IMR-90 (cell line): ENCODE measurements at places on chromosomes 6 and 20. TPM values are rescaled to one million over a fixed set of nuclear protein-coding genes. Genes with fewer than 3 reads are reported as not detected.

PHACTR3 gene
- not detected in 2 replicates for total RNA-seq

SMOC2 gene
- total RNA-seq, result not detected in 2 replicates

- peaks cover 2% of the 10 kb centered on the region for H3K4me1 ChIP-seq
- peaks cover 2% of the 10 kb centered on the region; the same call in 1 of the 2 replicates for H3K36me3 ChIP-seq
- no peak overlapping the region for H3K4me3 ChIP-seq
- H3K27me3 ChIP-seq, result no peaks in the 10 kb centered on the region
- DNase-seq, result no peak
- H3K27ac ChIP-seq, result no peak overlapping the region
These were observed 44.5 kb downstream of the ARID1B start for GRCh38 chr6:156821707-156822106.

GRCh38 chr6:39945626-39946025, 11.4 kb upstream of the MOCS1 start:
- DNase-seq, result no peak
- H3K4me1 ChIP-seq, result no peaks in the 10 kb centered on the region
- peaks cover 31% of the 10 kb centered on the region for H3K27me3 ChIP-seq
- no peaks in the 10 kb centered on the region for H3K36me3 ChIP-seq
- H3K4me3 ChIP-seq, result no peak overlapping the region
- H3K27ac ChIP-seq, result no peak overlapping the region

C20orf204 gene
- 0.18 and 0.28 TPM in 2 replicates for total RNA-seq

GRCh38 chr6:73790574-73790973, 94.6 kb downstream of the CD109 start:
- H3K4me3 ChIP-seq, result no peak overlapping the region
- H3K36me3 ChIP-seq, result peaks cover 5% of the 10 kb centered on the region; the same call in 1 of the 2 replicates
- H3K27ac ChIP-seq, result no peak overlapping the region
- H3K4me1 ChIP-seq, result peaks cover 2% of the 10 kb centered on the region; the same call in 1 of the 2 replicates
- no peaks in the 10 kb centered on the region for H3K27me3 ChIP-seq

SIRPB2 gene
- total RNA-seq, result not detected in 2 replicates

MAP7 gene
- 0.28 and 0.36 TPM in 2 replicates for total RNA-seq

CST4 gene
- total RNA-seq, result not detected in 2 replicates

GRCh38 chr6:141303907-141304306, 828.8 kb upstream of the GJE1 start:
- DNase-seq, result no peak
- H3K27me3 ChIP-seq, result no peaks in the 10 kb centered on the region
- H3K36me3 ChIP-seq, result no peaks in the 10 kb centered on the region
- no peak overlapping the region for H3K4me3 ChIP-seq

GRCh38 chr6:36268478-36269275, 1.2 kb upstream of the PNPLA1 start:
- H3K36me3 ChIP-seq, result no peaks in the 10 kb centered on the region
- H3K4me1 ChIP-seq, result no peaks in the 10 kb centered on the region
- no peak overlapping the region for H3K27ac ChIP-seq
- peak; percentile 12 for DNase-seq
- no peak overlapping the region for H3K4me3 ChIP-seq
- H3K27me3 ChIP-seq, result peaks cover 51% of the 10 kb centered on the region

DNA sequence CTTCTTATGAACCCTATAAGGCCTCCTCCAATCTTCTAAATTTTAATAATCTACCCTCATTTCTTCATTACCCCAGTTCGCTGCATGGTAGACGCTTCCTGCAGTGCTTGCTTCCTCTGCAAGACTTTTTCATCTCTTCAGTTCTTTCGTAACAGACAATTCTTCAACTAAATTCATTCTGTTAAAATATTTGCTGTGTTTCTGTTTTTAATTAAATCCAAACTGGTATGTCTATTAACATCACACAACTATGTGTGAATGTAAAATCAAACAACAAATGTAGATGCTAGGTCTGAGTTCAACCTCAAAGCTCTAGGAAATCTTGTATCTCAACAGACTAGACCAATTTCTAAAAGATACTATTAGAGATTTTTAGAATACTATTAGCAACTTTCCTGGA, 199.3 kb downstream of the RNGTT start:
- H3K36me3 ChIP-seq, result no peaks in the 10 kb centered on the region
- no peak for DNase-seq
- H3K4me1 ChIP-seq, result peaks cover 3% of the 10 kb centered on the region; the same call in 1 of the 2 replicates
- H3K27ac ChIP-seq, result no peak overlapping the region

- H3K4me3 ChIP-seq, result no peak overlapping the region
- DNase-seq, result no peak
- no peak overlapping the region for H3K27ac ChIP-seq
- no peaks in the 10 kb centered on the region for H3K36me3 ChIP-seq
- H3K27me3 ChIP-seq, result peaks cover 15% of the 10 kb centered on the region
These were observed 41.1 kb downstream of the SUN5 start for GRCh38 chr20:32963176-32963575.
